ENCODE measurements at places on chromosomes 2 and 18.

- no peak for DNase-seq
These were observed 87.3 kb downstream of the HNRNPLL start for GRCh38 chr2:38515155-38516074.

- no peak for DNase-seq
These were observed 34.8 kb downstream of the LBH start for GRCh38 chr2:30266051-30266621.

- no peak for DNase-seq
These were observed 50.1 kb downstream of the THOC1 start for GRCh38 chr18:217532-218336.

DNA sequence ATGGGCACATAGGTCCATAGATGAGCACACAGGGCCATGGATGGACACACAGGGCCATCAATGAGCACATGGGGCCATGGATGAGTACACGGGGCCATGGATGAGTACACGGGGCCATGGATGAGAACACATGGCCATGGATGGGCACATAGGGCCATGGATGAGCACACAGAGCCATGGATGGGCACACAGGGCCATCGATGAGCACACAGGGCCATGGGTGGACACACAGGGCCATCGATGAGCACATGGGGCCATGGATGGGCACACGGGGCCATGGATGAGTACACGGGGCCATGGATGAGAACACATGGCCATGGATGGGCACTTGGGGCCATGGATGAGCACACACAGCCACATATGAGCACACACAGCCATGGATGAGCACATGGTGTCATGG, 192.6 kb upstream of the HDAC4 start:
- no peak for DNase-seq

- DNase-seq: no peak
These were observed 677.7 kb upstream of the NXPH2 start for GRCh38 chr2:139457873-139458272.

- DNase-seq: no peak
These were observed 102.4 kb downstream of the CABLES1 start for GRCh38 chr18:23237524-23238151.

All from NCI-H2107 (cell line).